ENCODE measurements at places on chromosomes 13 and 19. TPM values are rescaled to one million over a fixed set of nuclear protein-coding genes. Genes with fewer than 3 reads are reported as not detected.

The SIGLEC12 gene
- polyA plus RNA-seq = not detected

The EBI3 gene
- polyA plus RNA-seq = 1.6 TPM

The ANGPTL8 gene
- polyA plus RNA-seq = 0.42 TPM

The ZNF285 gene
- polyA plus RNA-seq = 1.3 TPM

The SIGLEC5 gene
- polyA plus RNA-seq = not detected

The JAK3 gene
- 2.8 TPM for polyA plus RNA-seq

The GRIN2D gene
- 4.4 TPM for polyA plus RNA-seq

The OR10H3 gene
- polyA plus RNA-seq = not detected

The GPR12 gene
- polyA plus RNA-seq = 0.13 TPM

The SH2D3A gene
- 24.6 TPM for polyA plus RNA-seq

Data from GM23338 (cell line).